Heart left ventricle (tissue), 16 donors: ENCODE measurements at places on chromosomes 12 and 14. TPM values are rescaled to one million over a fixed set of nuclear protein-coding genes. Genes with fewer than 3 reads are reported as not detected.

KRT86 gene
- polyA plus RNA-seq = not detected

DIO3 gene
- 0.21 TPM for polyA plus RNA-seq

MIP gene
- polyA plus RNA-seq = not detected

PDE3A gene
- polyA plus RNA-seq = 44.5 TPM

YAF2 gene
- 39.5 TPM for polyA plus RNA-seq

SAMD15 gene
- polyA plus RNA-seq = 0.08 TPM

SMIM41 gene
- polyA plus RNA-seq = 0.08 TPM

C1S gene
- 36.4 TPM for polyA plus RNA-seq

LMNTD1 gene
- polyA plus RNA-seq = not detected

LRRK2 gene
- polyA plus RNA-seq = 2.7 TPM

IGF1 gene
- polyA plus RNA-seq = 1.9 TPM

POTEG gene
- not detected for polyA plus RNA-seq

CLEC9A gene
- polyA plus RNA-seq = 0.04 TPM

CTSG gene
- polyA plus RNA-seq = not detected

KRT7 gene
- polyA plus RNA-seq = 0.76 TPM

FRMD6 gene
- polyA plus RNA-seq = 1.9 TPM

CCND2 gene
- 49.4 TPM for polyA plus RNA-seq

NTF3 gene
- polyA plus RNA-seq = 1.1 TPM

CCDC38 gene
- not detected for polyA plus RNA-seq

CHGA gene
- polyA plus RNA-seq = 0.19 TPM

ENDOU gene
- polyA plus RNA-seq = 0.42 TPM

CLEC12A gene
- polyA plus RNA-seq = 1.1 TPM

FICD gene
- polyA plus RNA-seq = 4.6 TPM

FBLN5 gene
- polyA plus RNA-seq = 33.3 TPM

VRK1 gene
- polyA plus RNA-seq = 4.2 TPM

NXPH4 gene
- polyA plus RNA-seq = 2.3 TPM

LRR1 gene
- polyA plus RNA-seq = 2.1 TPM

TAMALIN gene
- polyA plus RNA-seq = 26.5 TPM

ESYT1 gene
- 67.3 TPM for polyA plus RNA-seq

FLVCR2 gene
- 0.50 TPM for polyA plus RNA-seq

NRXN3 gene
- 0.19 TPM for polyA plus RNA-seq

KLRC4 gene
- not detected for polyA plus RNA-seq

OR4E2 gene
- not detected for polyA plus RNA-seq

KRT5 gene
- not detected for polyA plus RNA-seq

ACYP1 gene
- polyA plus RNA-seq = 20.0 TPM

FOXA1 gene
- not detected for polyA plus RNA-seq

CBLN3 gene
- polyA plus RNA-seq = 0.80 TPM

RNASE1 gene
- 242 TPM for polyA plus RNA-seq

SIRT4 gene
- polyA plus RNA-seq = 7.4 TPM

PZP gene
- polyA plus RNA-seq = 0.12 TPM

CCDC196 gene
- polyA plus RNA-seq = not detected

VCPKMT gene
- 4.1 TPM for polyA plus RNA-seq

DDN gene
- polyA plus RNA-seq = 0.91 TPM

PTHLH gene
- polyA plus RNA-seq = 0.53 TPM

FOXN4 gene
- not detected for polyA plus RNA-seq

TMEM121 gene
- 1.1 TPM for polyA plus RNA-seq

RHNO1 gene
- 3.1 TPM for polyA plus RNA-seq

DAAM1 gene
- polyA plus RNA-seq = 18.2 TPM

TC2N gene
- polyA plus RNA-seq = 1.2 TPM

PTCSC3 gene
- not detected for polyA plus RNA-seq

SMCO2 gene
- not detected for polyA plus RNA-seq

WBP11 gene
- polyA plus RNA-seq = 38.8 TPM

ATP6V1D gene
- 169 TPM for polyA plus RNA-seq
